ENCODE measurements at places on chromosomes 12 and 14.

DNA sequence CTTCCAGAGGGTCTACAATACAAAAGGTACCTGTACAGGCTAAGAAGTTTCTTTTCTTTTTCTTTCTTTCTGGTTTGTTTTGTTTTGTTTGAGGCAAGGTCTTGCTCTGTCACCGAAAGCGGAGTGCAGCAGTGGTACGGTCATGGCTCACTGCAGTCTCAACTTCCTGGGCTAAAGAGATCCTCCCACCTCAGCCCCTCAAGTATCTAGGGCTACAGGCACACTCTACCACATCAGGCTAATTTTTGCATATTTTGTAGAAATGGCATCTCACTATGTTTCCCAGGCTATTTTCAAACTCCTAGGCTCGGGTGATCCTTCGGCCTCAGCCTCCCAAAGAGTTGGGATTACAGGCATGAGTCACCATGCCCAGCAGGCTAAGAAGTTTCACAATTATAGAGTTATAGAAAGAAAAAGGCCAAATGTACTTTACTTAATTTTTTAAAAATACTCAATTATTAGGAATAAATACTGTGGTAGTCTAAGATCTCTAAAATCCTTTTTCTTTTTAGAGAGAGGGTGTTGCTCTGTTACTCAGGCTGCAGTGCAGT, 3.0 kb upstream of the PIGH start:
- DNase-seq: no peak

- DNase-seq: no peak
Measured at GRCh38 chr14:101873991-101874390, 90.4 kb upstream of the DYNC1H1 start.

DNA sequence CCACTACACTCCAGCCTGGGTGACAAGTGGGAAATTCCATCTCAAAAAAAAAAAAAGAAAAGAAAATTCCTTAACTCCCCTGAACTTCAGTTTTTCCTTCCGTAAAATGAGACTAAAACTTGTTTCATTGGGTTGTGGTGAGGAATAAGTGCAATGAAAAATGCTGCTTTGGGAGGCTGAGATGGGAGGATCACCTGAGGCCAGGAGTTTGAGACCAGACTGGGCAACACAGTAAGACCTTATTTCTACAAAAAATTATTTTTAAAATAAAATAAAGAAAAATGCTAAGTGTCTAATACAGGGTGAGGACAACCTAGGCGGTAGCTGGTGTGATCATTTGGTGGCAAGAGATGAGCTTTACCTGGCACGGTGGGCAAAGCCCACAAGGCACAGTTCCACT, 6.9 kb downstream of the SMAGP start:
- DNase-seq: no peak

- no peak for DNase-seq
Measured at GRCh38 chr12:107597695-107598410, 87.7 kb upstream of the PWP1 start.

- DNase-seq: no peak
Measured at GRCh38 chr14:67221982-67222328, 19.3 kb upstream of the PALS1 start.
